ENCODE measurements at places on chromosomes 2 and 18. TPM values are rescaled to one million over a fixed set of nuclear protein-coding genes. Genes with fewer than 3 reads are reported as not detected.
A peak's percentile ranks its signal among the peaks of the same experiment; 100 is the strongest.

DNA sequence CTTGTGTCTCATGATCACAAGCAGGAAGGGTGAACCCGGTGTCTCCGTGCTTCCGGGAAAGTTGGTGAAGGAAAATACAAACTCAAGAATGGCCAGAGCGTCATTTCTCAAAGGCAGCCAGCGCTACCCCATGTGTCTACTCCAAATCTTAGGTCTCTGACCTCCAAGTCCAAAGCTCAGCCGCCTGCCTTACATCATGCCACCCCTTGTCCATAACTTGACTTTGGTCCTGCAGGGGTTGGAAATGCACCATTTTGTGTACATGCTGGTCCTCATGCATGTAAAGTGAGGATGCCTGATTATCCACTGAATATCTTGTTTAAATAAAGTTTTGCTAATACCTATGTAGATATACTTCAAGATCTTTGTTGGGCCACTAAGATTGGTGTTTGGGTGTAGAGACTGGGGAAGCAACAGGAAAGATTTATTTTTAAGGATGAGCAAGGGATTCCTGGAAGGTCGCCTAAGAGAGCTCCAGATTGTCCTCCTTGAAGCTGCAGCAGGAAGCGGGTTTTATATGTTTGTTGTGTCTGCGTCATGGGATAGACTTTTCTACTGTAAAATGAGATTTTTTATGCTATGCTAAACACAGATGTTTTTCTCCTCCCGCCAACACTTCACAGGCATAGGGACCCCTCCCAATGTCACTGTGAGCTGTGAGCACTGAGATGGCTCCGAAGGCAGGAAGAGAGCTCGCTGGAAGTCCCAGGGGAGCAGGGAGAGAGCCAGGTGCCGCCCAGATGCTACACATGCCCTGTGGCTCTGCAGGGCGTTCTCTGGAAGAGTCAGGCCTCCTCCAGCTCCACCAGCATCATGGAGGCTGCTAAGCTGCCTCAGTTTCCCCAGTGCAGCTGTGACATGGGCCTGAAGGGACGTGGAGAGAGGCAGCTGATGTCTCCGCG is 176.2 kb upstream of the HDAC4 start:
- DNase-seq: no peak

DNA sequence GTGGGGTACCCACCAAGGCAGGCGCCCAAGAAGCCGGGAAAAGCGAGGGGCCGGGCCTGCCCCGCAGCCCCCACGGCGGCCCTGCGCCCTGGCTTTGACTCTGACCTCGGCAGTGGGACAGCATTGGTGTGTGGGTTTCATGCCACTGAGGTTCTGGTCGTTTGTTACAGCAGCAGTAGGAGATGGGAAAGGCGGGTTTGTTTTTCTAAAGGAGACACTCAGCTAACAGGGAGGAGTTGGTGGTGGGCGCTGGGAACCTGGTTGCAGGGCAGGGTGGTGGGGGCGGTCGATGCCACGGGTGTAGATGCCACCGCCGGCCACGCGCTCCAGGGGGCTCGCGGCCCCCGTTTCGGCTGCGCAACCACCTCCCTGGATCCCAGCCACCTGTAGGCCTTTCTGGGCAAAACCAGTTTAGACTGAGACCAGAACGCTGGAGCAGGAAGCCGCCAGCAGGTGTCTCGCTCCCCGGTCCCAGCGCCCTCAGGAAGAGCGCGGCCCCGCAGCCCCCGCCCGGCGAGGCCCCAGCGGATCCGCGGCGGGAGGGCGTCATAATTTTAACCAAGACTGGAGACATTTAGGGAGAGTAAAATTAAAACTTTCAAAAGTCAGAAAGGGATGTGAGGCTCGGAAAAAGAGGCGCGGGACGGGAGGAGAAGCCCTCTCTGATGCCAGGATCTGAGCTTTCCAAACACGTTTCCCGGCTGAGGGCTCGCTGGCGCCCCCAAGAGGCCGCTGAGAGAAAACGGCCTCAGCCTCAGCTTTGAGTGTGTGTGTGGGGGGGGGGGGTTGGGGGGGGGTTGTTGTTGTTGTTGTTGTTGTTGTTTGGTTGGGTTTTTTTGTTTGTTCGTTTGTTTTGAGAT is 17.4 kb downstream of the CIDEA start:
- peak; percentile 56 for DNase-seq

- no peak for DNase-seq
Observed at GRCh38 chr2:237689336-237690131, 62.1 kb downstream of the LRRFIP1 start.

- DNase-seq: no peak
Observed at GRCh38 chr2:126900646-126901319, 2.1 kb downstream of the TEX51 start.

Gene NEU2
- not detected for total RNA-seq

DNA sequence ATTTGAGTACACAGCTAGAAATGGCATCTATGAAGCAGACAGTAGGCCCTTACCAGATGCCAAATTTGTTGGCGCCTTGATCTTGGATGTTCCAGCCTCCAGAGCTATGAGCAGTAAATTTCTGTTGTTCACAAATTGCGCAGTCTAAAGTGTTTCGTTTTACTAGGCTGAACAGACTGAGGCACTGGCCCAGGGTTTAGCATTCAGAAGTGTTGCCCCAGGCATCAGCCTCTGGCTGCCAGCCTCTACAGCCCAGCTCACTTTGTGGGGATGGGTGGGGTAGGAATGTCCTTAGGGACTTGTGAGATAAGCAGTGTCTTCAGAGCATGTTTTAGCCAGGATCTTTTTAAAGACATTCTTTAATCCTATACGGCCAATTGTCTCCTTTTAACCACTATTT is 51.5 kb upstream of the MGAT5 start:
- no peak for DNase-seq

All from urinary bladder (tissue), 4 donors.